ENCODE measurements at places on chromosomes 3 and 15.

- no peak for DNase-seq
These were observed 2.1 kb upstream of the RHOV start for GRCh38 chr15:40875991-40876730.

- no peak for DNase-seq
These were observed 28.7 kb downstream of the TAMM41 start for GRCh38 chr3:11818033-11818432.

DNA sequence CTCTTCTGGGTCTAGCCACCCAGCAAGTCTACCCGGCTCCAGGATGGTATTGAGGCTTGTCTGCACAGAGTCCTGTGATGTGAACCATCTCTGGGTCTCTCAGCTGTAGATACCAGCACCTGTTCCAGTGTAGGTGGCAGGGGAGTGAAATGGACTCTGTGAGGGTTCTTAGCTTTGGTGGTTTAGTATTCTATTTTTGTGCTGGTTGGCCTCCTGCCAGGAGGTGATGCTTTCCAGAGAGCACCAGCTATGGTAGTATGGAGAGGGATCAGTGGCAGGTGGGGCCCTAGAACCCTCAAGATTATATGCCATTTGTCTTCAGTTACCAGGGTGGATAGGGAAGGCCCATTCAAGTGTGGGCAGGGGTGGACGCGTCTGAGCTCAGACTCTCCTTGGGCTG, 283.4 kb upstream of the LYSMD4 start:
- DNase-seq = no peak

GRCh38 chr3:171375666-171376595, 84.3 kb downstream of the TNIK start:
- DNase-seq = no peak

DNA sequence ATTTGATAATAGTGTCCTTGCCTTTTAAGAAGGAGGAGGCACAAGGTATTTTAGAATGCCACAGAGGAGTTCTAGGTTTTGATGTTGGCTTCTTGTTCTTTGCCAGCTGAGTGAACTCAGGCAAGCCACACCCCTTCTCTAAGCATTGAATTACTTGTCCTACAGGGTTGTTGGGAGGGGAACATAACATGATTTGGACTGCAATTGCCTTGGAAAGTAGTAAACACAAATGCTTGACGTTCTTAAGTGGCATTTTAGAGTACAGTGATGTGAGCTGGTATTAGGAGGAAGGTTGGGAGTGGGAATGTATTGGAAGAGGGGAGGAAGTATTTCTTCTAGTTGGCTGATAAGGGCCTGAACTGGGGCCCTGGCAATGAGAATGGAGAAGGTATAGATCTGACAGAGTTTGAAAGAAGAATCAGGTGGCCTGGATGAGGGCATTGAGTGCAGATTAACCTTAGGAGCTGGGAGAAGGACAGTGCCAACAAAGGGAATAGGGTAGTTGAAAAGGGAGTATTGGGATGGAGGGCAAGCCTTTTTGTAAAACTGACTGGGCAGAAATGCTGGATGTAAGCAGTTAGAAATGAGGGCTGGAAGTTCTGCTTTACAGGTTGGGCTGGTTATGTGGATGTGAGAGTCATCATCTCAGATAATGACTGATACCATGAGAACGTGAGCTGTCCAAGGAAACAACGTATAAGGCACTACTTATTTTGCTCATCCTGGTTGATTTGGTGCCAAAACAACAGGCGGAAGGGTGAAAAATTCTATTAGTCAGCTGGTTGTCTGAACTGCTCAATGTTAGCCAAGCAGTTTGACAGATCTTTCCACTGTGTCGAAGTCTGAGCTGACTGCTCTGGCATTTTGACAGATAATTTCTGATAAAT, 16.7 kb downstream of the KAT2B start:
- peak; percentile 23 for DNase-seq

GRCh38 chr3:53081318-53081717, 35.4 kb upstream of the SFMBT1 start:
- DNase-seq = no peak

DNA sequence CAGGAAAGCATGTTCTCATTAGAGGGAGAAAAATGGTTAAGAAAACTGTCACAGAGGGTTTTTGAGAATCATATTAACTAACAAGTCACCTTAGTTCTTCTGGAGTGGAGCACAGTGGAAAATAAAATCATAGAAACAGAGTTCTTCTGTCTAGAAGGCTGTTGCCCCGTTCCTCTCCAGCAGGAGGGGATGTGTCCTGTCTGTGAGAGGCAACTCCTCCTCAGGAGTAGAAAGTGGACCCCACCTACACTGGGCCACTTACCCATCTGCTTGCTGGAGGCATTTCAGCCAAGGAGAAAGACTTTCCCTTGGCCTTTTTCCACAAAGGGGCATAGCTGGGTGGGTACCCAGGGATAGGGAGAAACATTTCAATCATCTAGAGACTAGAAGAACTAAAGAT, 106.6 kb downstream of the SSR3 start:
- DNase-seq = peak; percentile 4

DNA sequence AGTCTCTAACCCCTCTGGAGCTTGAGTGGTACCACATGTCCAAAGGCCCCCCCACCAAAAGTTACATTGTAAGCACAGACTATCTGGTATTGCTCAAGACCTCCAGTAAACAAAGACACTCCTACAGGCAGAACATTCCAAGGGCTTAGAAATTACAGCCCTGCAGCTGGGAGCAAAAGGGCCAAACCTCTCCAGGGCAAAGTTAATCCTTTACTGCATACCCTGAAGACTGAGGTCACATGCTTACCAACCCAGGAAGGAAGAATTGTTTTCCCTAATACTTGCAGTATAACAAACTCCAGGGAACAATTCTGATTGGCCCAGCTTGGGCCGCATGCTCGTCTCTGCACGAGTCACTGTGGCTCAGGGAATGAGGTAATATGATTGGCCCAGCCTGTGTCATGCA, 266.1 kb upstream of the NR2F2 start:
- DNase-seq = no peak

DNA sequence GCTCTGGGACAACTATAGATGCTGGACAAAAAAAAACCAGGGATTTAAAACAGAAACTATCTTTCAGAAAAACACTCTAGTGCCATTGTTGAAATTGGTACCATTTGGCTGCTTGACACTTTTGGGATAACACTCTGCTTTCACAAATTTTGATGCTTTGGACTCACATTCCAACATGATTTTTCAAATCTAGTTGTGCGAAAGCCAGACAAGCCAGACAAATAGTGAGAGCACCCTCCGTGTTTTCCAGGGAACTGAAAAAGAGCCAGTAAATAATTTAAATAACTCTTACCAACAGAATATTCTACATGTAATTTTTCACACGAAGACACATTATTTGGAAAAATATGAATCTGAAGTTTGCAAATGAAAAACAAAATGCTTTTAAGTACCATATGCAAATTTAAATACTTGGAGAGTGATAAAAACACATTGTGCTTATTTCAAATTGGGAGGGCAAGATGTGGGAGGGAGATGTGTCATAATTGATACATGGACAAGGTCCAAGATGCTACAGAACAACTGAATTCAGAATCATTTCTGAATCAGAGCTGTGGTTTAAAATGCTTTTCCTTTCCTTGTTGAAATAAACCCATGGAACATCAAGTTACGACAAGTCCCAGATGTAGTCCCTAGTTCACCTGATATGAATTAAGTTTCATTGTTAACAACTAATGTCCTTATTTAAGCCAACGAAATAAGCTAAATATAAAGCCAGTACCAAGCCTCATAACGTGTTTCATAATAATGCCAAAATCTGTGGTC, 144.2 kb upstream of the SOX2 start:
- no peak for DNase-seq

- no peak for DNase-seq
These were observed 1.6 kb downstream of the TATDN2 start for GRCh38 chr3:10249833-10250232.

- DNase-seq = no peak
These were observed 14.7 kb downstream of the MESD start for GRCh38 chr15:80974914-80975313.

- no peak for DNase-seq
These were observed 126.5 kb upstream of the ROPN1 start for GRCh38 chr3:124118397-124118796.

GRCh38 chr3:71372911-71373637, 210.5 kb downstream of the FOXP1 start:
- DNase-seq = no peak

- no peak for DNase-seq
These were observed 92.4 kb downstream of the COL6A6 start for GRCh38 chr3:130609166-130609979.

DNA sequence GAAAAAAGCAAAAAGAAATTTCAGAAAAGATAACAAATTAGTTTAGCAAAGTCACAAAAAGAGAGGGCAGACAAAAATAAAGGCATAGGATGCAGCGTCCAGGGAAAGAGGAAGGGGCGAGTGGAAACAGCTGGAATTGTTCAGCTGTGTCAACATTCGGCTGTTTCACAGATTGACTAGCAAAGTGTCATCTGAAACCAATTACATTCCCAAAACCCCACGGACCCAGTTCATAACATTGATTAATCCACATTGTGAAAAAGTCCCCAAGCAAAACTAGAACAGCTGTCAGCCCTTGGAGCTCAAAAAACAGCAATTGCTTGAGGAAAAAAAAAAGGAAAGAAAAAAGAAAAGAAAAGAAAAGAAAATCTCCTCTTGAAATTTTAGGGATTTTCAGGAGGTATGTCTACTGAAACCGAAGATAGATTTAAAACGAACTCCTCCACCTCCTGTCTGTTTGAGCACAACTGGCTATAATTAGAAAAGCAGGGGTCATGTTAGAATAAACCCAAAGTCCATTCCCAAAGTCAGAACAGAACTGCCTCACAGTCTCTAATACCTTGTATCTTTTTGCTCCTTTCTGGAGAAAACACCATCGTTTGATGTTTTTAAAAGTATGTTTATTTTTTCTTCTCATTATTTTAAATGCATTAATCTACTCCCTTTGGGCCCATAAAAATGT, 159.6 kb downstream of the RORA start:
- DNase-seq = no peak

- no peak for DNase-seq
These were observed 9.4 kb upstream of the RPL24 start for GRCh38 chr3:101695779-101696372.

GRCh38 chr3:152438181-152438580, 169.5 kb downstream of the MBNL1 start:
- no peak for DNase-seq

DNA sequence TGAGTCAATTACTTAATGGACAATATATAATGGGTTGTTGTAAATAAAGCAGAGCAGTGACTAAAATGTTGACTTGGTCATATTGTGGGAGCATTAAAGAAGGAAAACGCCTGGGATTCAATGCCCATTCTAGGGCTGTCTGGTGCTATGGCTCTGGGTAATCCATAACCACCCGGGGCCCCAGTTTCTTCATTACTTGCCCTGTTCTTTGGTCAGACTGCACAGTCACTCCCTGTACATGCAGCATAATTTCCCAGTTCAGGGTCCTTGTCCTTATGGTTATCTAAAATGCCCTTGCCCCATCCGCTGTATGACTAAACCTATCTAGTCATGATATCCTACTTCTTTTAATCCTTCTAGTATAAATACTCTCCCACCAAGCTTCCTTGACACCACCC, 27.5 kb upstream of the DENND4A start:
- no peak for DNase-seq

DNA sequence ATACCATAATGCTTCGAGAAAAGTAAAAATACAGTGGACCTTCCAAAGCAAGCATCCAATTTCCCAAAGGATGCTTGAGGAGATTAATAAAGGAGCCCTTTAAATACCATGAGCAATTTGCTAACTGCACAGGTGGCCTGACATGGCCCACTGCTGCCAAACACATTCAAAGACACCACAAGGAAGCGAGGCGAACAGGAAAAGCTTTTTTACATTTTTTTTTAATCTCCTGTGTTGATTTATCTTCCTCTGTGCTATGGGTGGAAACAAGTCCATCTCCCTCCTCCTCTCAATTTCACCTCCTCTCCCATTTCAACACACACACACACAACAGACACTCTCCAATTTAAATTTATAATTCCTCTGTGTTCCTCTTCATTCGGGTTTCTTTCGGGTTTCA, 243.4 kb downstream of the IGSF11 start:
- no peak for DNase-seq

DNA sequence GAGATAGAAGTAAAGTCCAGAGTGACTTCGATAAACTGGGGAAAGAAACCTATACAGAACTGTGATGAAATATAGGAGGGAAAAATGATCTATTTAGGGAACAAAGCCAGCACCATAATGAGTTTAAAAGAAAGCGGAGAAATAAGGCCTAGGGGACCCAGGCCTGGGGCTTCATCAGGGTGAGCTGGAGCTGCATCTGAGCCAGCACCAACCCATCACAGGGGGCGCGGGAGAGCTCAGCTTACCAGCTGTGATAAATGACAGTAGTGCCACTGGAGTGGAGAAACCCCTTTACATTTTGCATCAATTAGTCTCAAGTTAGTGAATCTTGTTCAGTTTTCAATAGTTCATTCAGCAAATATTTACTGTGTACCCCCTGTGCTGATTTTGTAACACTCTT, 21.3 kb downstream of the PODXL2 start:
- no peak for DNase-seq

DNA sequence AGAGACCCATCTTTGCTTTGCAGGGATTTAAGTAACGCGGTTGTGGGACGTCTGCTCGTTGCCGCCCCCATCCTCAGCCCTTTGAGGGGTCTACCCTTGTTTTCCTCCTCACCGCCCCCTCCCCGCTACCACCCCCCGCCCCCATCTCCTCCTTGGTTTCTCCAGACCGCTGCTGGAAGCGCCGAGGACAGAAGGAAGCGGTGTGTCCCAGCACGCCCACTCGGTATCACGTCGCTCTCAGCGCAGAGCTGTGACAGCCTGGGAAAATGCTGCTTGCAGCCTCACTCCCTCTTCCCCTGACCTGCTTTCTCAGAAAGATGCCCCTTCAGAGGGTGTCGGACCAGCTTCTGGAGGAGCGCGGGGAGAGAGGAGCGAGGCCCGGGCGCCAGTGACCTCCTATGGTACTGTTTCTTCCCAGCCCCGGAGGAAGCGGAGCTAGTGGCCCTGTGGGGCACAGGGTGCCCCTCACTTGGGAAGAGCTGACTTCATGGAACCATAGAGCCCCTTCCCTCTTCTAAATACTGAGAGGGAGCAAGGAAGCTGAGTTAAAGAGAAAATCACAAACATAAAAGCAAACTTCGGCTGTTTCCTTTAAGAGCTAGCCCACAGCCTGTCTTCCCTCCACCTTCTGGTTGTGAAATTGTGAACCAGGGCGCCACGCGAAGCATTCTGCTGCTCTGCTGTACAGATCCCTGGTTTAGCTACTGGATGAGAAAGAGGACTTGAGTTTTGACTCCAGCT, 698 bp downstream of the IL1RAP start:
- DNase-seq = no peak

DNA sequence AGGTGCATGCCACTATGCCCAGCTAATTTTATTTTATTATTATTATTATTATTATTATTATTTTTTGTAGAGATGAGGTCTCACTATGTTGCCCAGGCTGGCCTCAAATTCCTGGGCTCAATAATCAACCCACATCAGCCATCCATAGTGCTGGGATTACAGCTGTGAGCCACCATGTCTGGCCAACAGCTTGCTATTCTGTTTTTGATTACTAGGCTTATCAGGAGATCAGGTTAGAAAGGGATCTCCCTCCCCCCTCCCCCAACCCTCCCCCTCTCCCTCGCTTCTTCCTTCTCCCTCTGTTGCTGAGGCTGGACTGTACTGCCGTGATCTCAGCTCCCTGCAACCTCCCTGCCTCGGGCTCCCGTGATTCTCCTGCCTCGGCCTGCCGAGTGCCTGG, 8.6 kb downstream of the CLN6 start:
- no peak for DNase-seq

- DNase-seq = no peak
These were observed 150.7 kb downstream of the FOXB1 start for GRCh38 chr15:60154764-60155325.

GRCh38 chr15:30033763-30034162, 49.0 kb upstream of the GOLGA8J start:
- DNase-seq = no peak

Measured in stimulated activated naive CD4-positive, alpha-beta T cell treated with Interleukin-2 at 50 U/mL for 16 hours (primary cell).